ENCODE measurements at places on chromosomes 11 and 22.

DNA sequence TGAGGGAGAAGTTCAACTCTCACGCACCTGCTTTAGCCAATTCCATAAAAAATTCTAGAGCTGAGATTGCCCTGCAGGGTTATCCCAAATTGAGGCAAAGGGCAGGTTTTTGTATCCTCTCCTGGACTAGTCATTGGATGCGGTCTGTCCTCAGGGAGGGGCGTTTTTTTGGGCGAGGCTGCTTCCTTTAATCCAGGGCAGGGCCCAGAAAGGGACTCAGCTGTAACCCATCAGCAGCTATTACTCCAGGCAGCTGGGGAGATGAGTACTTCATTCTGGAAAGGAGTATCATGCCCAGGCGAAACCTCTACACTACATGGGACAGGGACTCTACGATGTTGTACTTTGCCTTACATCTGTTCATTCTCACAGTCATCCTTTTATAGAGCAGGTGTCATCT lies 103.3 kb downstream of the SCN3B start:
- no peak for DNase-seq

DNA sequence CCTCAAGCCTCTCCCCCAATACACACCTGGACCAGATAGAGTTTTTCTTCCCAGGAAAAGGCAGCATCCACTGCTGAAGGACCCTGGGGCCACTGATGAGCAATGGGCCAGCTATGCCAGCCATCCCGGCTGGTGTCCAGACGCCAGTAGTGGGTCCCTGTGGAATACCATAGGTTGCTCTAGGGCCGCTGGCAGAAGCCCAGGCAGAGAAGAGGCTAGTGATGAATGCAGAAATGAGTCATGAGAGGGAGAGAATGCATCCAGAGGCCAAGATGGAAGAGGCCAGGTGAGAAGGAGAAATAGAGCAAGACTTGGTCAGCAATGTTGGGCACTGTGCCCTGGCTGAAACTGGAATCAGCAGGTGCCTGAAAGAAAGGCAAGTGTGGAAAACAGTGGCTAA lies 8.9 kb downstream of the HPX start:
- no peak for DNase-seq

DNA sequence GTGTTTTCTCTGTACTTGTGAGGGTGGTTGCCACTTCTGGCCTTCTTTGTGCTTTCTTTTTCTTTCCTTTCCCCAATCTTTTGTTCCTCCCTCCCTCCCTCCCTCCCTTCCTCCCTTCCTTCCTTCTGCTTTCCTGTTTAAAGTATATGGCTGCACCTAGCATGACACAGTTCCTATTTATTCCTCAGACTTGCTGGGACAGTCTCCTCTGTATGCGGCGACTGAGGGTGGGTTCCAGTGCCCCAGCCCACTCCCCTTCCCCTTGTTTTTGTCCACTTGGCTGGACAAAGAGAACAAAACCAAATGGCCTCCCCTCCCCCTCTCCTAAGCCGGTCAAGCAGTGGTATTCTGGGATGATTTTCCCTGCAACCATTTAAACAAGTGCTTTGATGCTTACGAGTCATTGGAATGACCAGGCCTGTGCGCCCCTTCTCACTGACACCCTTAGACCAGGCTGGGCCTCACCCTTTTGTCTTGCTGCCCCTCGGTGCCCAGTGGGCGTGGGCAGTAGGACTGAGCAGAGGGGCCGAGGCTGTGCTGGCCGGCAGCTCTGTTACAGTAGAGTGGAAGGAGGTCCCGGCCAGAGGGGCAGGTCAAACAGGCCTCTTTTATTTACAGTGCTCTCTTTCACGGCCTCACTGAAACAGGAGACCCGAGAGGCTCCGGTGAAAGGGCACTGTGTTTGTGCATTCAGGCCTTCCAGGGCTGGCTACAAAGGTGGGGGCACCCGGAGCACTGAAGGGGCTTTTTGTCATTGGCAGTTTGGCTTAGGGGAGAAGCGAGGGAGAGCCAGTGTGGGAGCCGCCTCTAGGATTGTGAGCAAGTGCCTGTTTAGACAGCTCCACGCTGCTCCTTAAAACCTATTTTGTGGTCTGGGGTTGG lies 32.2 kb downstream of the ZBTB16 start:
- DNase-seq, result no peak

GRCh38 chr11:67662142-67662834 lies 11.8 kb upstream of the ACY3 start:
- DNase-seq, result no peak

GRCh38 chr11:118194835-118195627 lies 18.6 kb upstream of the SCN2B start:
- DNase-seq, result peak; percentile 28

DNA sequence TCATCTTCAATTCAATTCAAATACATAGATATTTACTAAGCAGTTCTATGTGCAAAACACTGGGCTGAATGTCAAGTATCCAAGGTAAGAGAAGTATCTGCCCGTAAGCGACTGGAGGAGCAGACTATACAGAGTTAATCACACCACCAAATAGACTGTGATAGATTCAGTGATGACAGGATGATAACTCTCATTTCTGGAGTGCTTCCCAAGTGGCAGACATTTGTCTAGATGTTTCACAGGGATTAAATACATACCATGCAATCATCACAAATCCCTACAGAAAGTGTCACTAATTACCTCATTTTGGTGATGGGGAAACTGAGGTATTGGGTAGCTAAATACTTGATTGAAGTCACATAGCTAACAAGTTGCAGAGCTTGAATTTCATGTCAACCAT lies 508.7 kb upstream of the TENM4 start:
- DNase-seq, result no peak

- DNase-seq, result no peak
These were observed 2.8 kb upstream of the AIFM3 start for GRCh38 chr22:20964090-20964798.

DNA sequence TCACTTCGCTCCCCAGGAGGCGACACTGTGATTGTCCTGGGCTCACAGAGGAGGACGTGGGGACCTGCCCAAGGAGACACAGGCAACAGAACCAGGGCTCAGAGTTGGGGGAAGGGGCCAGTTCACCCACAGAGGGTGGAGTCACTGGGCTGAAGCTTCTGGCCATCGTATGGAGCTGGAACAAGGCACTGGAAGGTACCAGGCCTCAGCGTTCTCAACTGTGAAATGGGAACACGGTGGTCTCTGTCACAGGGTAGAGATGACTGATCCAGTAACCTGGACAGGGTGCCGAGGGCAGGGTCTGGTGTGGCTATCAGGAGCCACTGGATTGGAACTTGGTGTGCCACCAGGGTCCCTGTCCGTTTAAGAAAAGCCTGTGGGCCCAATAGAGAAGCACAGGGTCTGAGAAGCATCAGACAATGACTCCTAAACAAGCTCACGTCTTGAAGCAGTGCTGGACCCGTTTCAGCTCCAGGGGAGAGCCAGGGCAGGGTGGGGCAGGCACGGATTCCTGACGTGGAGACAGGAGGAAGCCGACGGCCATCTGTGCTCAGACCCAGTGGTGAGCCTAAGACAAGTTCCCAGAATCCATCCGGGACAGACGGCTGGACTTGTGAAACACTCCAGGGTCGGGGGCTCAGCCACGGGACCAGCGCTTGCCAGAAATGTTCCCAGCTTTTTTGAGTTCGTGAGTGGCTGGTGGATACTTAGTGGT lies 25.0 kb upstream of the KCNQ1OT1 start:
- no peak for DNase-seq

GRCh38 chr11:71530602-71531001 lies 3.5 kb downstream of the KRTAP5-7 start:
- no peak for DNase-seq

GRCh38 chr11:119338318-119338890 lies 2.3 kb downstream of the C1QTNF5 start:
- peak; percentile 83 for DNase-seq

GRCh38 chr11:65821107-65821506 lies 12.7 kb upstream of the SNX32 start:
- no peak for DNase-seq

DNA sequence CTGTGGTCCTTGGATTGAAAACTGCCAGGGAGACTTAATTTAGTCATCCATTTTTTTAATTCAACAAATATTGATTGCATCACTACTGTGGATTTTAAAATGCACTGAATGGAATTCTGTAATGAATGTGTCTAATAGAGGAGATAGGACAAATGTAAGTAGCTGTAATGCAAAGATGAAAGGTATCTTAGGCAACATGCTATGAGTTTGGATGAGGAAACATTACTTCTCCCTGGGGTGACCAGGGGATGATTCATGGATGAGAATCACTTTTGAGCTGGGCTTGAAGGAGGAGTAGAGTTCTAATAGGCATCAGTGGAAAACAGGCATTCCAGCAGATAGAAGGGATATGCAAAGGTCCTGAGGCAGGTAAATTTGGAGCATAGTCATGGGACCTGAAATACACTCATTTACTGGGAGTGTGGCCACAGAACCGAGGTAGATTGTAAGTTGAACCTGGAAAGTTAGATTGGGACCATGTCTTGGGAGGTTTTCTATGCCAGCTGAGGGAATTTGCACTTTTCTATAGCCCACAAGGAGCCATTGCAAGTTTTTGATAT lies 43.4 kb downstream of the PKNOX2 start:
- DNase-seq, result no peak

- no peak for DNase-seq
These were observed 9.9 kb upstream of the OR56B1 start for GRCh38 chr11:5726351-5726750.

DNA sequence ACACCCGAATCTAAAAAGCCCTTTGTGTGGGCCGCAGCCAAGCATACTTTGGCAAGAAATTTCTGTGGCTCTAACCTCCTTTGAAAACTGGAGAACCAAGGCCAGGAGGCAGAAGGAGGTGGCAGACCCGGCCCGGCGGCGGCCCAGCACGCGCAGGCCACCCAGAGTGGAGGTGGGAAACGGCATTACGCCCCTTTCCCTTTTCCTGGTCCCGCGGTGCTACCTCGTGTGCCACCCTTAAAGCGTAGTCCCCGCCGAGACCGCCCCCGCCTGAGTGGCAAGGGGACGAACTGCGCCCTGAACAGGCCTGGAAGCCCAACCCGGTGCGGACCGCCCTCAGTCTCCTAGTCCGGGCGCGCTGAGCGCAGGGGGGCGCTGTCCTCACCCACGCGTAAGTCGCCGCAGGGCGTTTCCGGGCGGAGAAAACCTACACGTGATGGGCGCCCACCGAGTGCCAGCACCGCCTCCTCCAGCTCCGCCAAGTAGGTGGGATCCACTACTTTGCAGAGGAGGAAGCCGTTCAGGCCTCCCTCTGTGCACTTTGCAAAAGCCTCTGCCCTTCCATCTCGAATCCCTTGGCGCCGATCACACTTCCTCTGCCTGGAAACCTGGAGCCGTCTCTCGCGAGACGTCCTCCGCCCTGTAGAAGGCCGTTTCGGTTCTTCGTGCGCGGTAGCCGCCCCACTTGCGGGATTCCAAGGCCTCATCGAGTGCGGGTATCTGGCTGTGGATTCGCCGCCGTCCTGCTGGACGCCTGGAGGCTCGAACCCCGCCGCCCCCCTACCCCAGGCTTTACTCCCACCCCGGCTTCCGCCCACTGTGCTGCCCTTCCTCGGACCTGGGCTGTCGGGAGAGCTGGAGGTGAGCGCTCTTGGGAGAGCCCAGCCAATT lies at the start of gene ACCS:
Gene ACCS (plus strand): TSS at position 430 of the 891 bp plus-strand sequence. CDS start 1,358 bp downstream, outside the sequence.
- peak; percentile 85 for DNase-seq

- DNase-seq, result no peak
These were observed 55.2 kb downstream of the PANX1 start for GRCh38 chr11:94183886-94184264.

GRCh38 chr11:32723332-32723731 lies 71.1 kb downstream of the CCDC73 start:
- DNase-seq, result no peak

- DNase-seq, result no peak
These were observed 79.8 kb upstream of the CNTN5 start for GRCh38 chr11:98940913-98941312.

DNA sequence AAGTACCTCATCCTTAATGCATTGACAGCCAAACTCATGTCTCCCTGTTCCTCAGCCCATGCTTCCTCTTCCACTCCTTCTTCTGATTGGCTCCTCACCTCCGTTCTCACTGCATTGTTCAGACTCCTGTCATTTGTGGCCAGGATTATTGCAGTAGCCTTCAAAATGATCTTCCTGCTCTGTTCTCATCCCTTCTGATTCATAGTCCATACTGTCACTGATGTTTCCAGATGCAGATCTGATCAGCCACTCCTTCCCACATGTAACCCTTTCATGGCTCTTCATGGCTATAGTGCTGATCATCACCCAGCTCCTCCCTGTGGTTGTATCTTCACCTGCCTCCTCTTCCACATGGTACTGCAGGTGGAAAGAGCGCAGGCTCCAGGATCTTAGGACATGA lies 71.7 kb downstream of the DEPDC5 start:
- no peak for DNase-seq

GRCh38 chr22:30880847-30881246 lies 87.7 kb downstream of the MORC2 start:
- DNase-seq, result no peak

DNA sequence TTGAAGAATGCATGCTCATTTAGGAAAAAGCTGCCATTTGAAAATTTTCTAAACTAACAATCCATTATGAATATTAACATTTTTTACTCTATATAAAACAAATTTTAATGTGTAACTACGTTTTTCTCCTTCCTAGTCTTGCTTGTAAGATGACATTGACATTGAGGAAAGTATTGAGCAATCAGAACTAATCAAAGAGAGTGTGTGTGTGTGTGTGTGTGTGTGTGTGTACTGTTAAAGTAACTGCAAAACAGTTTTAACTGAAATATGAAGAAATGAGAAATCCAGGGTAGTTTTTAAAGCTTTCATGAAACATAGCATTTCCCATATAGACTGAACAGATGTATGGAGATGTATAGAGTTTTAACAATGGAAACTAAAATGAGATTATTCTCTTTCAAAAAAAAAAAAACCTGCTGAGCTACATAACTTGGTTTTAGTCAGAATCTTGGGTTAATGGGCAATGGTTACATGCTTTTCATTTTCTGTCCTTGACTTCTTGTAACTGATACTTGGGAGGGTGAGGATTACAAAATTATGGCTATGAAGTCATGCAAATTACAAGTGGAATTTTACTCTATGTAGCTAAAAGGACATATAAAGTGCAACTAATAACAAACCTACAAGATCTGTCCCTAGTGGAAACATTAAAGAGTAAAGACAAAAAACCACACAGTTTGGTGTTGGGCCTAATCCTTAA lies 2.0 kb downstream of the PDGFD start:
- no peak for DNase-seq

DNA sequence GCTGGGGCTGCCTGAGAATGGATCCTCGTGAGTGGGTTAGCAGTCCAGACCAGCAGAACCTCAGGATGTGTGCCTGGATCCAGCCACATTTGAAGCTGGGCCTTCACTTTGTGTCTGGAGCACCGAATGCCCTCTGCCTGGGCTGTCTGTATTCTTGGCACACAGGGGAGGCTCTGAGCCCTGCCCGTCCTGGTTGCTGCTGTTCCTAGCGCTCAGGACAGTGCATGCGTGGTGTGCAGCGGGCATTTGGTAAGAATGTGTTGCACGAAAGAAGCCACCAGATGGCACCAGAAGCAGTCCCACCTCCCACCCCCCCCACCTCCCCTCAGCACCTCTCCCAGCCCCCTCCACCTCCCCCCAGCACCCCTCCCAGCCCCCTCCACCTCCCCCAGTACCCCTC lies 4.1 kb upstream of the MAPK11 start:
- DNase-seq, result peak; percentile 69

- DNase-seq, result no peak
These were observed 246.8 kb upstream of the KIRREL3 start for GRCh38 chr11:127247261-127247851.
